ENCODE measurements at places on chromosomes 6 and 20.

- DNase-seq = no peak
Measured at GRCh38 chr6:116417661-116418060, 43.5 kb upstream of the CALHM6 start.

DNA sequence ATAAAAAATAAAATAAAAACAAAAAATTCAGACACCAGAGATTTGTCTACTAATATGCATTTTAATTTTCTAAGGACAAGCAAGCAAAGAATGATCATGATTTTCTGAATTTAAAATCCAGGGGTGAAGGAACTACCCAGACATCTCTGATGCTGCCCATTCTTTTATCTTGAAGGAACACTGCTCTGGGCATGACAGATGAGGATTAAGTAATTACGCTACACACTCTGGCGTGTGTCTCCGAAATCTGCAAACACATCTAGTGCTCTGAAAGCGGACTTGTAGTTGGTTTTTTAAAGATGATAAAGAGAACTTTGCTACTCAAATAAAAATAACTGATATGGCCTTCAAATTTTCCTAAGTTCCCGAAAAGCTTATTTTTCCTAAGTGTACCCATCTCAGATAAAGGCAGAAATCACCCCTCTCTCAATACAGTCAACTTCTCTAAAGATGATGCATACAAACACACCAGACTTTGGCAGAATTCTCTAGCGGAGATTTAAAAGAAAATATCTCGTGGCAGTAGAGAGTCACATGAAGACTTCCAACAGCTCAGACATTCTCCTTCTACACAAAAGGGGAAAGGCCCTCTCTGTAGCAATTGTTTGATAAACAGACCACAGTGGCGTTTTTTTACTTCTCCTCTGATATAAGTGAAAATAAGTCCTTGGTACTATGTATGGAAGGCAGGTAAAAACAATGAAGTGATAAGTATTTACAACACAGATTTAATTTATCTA, 133.8 kb downstream of the BACH2 start:
- no peak for DNase-seq

DNA sequence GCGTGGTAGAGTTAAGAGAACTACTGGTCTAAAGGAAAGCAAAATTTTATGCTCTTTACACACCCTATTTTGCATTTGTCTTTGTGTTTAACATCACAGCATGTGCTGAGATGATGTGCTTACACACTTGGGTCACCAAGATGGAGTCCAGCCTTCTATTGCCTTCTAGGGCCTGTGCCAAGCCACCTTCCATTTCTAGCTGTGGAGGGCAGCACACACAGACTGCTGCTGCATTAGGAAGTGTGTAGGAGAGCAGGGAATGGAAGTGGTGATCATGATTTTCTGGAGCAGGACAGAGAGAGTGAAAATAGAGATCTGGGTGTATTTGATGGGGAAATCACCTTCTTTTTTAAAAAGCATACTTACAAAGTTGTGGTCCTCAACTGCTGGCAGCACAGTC, 191.6 kb downstream of the SOX4 start:
- no peak for DNase-seq

DNA sequence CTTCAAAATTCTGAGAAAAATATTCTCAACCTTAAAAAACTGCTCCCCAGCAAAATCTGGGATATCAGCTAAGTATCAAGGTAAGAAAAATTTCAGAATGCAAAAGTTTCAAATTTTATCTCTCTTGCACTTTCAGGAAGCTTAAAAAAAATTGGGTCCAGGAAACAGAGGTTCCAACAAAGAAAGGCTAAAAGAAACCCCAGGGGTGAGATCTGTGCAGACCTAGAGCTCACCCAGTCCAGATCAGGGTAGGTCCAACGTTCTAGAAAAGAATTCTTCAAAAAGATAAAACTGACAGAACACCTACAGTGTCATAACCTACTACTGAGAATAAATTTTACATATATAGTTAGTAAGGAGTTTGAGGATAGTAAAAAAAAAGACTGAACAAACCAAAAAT, 23.5 kb downstream of the ILRUN start:
- no peak for DNase-seq

- no peak for DNase-seq
Measured at GRCh38 chr6:10268111-10268510, 146.8 kb downstream of the TFAP2A start.

All from NCI-H526 treated with DMSO at 0.1 percent for 48 hours (cell line).